Cardiac muscle cell (in vitro differentiated cells and primary cell): ENCODE measurements at places on chromosomes 2 and 18. TPM values are rescaled to one million over a fixed set of nuclear protein-coding genes. Genes with fewer than 3 reads are reported as not detected.

GRCh38 chr2:97708608-97709007 is 4.8 kb upstream of the ZAP70 start:
- no peak for DNase-seq

- no peak for DNase-seq
Observed at GRCh38 chr2:8193686-8194615, 487.9 kb upstream of the ID2 start.

- DNase-seq, result no peak
Observed at GRCh38 chr2:12295856-12296519, 420.7 kb upstream of the TRIB2 start.

DNA sequence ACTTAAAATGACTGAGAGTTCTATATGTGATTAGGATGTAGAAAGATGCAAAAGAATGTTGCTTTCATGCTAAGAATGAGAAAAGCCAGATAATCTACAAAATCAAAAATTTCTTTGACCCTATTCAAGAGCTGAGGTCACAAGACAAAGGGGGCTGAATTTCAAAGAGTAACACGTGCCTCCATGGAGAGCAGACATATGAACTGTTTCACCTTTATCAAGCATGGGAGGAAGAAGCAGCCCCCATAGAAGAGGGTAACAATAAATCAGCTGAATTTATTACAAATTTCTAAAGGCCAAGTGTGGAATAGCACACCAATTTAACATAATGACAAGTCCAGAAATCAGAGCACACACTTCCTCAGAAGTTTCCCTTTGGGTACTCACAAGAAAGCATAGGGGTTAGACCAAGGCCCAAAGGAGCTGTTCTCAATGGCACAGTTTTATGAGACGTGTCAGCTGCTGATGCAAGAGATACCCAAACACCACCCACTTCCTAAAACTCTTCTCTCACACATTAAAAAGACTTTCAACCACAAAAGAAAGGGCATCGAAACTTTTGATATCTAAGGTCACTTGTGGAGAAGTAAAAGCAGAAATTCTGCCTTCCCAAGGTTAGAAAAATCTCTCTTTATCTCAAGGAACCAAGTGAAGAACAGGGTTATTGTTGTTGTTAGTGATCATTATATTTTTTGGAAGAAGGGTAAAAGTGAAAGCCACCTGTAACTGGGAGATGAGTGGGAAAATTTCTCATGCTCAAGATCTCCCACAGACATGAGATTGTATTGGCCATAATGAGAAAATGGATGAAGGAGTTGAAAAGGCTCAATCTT is 950.1 kb downstream of the TRIB2 start:
- no peak for DNase-seq

GRCh38 chr2:218745160-218745558 is 34.5 kb downstream of the TTLL4 start:
- peak; percentile 29 for DNase-seq

DNA sequence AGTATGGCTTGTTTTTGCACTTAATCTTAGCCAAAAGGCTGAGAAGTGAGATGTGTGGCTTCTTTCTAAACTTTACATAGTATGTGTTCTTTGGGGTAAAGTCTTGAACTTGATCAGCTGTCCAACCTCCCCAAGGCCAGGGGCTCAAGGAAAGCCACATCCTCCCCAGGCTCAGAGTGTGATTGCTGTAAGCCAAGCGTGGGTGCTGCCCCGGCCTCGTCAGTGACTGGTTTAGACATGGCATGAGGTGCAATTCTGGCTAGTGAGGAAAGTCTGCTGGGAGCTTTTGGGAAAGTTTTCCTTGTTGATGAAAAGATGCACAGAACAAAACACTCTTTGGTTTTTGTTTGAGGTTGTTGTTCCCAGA is 40.2 kb downstream of the TMEM177 start:
- no peak for DNase-seq

DNA sequence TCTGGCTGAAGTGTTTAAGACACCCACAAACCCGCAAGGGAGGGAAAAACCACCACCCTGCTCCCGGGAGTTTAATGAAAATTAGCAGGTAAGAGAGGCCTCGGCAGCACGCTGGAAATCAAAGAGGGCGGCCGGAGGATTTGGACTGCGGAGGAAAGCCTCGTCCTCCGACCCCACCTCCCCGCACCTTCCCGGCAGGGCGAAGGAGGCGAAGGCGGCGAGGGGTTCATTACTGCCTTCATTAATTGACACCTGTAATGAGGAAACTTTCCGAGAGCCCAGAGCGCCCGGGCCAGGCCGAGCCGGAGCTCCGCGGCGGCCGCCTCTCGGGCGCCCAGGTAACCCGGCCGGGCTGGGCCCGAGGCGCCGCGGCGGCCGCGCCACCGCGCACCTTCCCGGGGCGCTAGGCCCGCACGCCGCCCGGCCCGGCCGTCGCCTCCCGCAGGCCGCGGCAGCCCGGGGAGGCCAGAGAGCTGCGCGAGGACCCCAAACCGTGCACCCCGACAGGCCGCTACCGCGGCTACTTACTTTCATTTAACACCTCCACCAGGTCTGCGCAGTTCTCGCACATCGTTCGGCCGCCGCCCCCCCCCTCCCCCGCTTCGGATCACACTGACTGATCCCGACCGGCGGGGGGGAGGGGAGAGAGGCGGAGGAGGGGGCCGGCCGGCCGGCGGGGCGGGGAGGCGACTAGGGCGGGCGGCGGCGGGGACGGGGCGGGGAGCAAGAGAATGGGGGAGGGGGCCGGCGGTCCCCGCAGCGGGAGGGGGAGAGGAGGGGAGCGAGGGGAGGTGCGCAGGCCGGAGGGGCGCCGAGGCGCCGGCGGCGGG is 550 bp downstream of the USP34 start:
- peak; percentile 91 for DNase-seq

DNA sequence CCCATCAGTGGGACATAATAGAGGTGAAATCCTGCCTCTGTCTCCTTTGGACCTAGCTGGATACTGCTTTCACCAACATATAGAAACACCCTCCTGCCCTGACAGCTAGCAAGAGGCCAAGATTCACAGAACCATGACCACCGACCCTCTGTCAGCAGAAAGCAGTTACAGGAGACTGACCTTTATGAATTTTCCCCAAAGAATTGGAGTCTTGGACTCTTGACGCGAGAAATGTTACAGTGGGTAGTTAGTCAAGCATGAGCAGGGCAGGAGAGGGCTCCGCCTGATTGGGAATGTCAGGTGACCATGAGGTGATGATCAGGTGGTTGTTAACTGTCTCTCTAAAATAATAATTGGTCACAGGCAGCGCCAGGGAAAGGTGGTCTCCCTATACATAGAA is 1002.3 kb downstream of the TDRD15 start:
- DNase-seq, result no peak

DNA sequence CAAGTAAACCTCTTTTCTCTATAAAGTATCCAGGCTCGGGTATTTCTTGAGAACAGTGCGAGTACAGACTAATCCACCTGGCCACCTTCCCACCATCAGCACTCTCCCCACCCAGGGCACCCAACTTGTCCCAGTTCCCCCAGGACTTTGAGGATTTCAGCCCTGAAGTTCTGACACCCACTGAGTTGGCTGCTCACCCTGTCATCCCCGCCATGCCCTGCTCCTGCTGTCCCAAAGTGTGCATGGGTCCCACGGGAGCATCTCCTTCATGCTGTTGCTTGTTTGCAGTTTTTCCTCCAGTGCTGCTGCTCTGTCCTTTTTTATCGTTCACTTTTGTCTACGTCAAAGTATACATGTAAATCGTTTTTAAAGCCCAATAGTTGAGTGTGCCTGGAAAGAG is 273.9 kb downstream of the PHLPP1 start:
- DNase-seq, result no peak

DNA sequence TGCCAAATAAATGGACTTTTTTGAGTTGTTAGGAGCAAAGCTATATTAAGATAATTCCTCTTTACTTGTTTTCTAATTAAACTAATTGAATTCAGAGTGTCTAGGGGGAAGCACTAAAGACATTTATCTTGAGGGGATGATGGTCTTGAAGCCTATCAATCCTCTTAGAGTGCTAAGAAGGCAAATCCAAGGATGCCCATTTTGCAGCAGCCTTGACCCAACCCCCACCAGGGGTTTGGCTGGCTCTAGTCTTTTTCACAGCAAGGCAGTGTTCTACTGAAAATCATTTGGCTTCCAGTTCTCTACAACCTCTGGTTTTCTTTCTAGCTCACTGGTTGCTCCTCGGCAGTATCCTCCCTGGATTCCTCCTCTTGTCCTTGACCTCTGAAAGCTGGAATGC is 6.5 kb upstream of the RAX start:
- no peak for DNase-seq

DNA sequence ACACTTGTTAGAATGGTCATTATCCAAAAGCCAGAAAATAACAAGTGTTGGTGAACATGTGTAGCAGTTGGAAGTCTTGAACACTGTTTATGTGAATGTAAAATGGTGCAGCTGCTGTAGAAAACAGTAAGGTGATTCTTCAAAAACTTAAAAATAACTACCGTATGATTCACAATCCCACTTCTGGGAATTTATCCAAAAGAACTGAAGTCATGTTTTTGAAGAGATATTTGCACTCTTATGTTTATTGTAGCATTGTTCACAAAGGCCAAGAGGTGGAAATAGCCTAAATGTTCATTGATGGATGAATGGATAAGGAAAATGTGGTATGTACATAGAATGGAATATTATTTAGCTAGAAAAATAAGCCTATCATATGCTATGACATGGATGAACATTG is 6.3 kb upstream of the SPP2 start:
- no peak for DNase-seq

DNA sequence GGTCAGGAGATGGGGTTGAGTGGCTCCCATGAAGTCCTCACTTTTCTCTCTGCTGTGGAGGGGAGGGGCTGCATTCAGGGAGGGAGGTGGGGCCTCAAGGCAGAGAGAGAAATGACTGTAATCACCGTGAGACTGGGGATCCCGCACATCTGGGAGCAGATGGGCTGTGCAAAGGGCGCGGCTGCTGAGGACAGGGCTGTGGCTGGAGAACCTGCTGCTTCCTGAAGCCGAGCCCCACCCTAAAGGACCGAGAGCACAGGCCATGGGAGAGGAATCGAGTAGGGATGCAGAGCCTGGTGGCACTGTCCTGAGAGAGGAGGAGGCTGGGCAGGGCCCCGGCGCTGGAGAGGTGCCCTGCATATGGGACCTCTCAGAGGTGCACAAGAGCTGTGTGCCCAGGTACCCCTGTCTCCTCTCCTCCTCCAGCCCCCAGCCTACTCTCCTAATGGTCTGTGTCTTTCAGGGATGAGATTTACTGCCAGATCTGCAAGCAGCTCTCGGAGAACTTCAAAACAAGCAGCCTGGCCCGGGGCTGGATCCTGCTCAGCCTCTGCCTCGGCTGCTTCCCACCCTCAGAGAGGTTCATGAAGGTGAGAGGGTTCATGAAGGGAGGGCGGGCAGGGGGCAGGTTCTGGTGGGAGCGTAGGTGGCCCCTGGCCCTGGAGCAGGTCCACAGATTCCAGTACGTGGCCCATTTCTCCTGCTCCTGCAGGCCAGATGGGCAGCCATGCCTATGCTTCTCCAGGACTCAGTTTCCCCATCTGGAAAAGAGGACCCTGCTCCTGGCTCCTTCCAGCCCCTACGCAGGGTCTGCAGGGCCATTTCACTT is 25.9 kb upstream of the GPR17 start:
- DNase-seq, result no peak

DNA sequence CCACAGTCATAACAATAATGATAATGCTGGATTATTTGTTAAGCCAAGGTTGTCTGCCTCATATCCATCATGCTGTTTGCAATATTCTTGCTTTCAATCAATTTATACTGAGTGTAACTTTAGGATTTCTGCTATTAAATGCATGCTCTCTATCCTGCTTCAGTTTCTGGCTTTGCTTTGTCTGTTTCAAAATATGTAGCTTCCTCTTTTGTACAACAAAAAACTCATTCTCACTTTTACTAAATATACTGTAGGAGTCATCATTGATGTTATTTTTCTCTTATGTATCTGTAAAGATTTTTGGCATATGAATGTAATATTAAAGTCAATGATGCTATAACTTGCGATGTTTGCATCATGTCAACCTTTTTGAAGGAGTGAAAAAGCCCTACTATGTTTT is 149.3 kb downstream of the GPD2 start:
- DNase-seq, result no peak

- no peak for DNase-seq
Observed at GRCh38 chr2:88754585-88755320, 63.3 kb downstream of the RPIA start.

AKAIN1 gene
- total RNA-seq, result not detected in 2 replicates

HOXD10 gene
- total RNA-seq, result not detected in 2 replicates

SLC4A3 gene
- total RNA-seq, result 38.8 and 39.8 TPM in 2 replicates

FAP gene
- not detected in 2 replicates for total RNA-seq
